ENCODE measurements at places on chromosomes 3 and 15.

DNA sequence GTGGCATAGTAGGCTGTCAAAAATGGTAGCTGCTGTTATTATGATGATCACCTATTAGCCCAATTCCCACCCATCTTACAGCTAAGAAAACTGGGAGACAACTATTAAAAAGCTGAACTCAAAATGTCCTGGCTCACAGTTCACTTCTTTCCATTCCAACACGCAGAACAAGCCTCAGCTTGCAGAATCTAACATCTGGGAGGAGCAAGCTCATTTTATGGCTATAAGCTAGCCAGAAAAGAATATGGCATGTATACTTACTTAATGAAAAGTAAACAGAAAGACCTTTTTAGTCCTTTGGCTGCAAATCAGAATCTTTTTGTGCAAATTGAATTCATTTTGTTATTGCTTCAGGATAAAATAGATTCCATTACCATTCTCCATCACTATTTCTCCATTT lies 34.8 kb upstream of the CFAP20DC start:
- no peak for DNase-seq

- DNase-seq: no peak
These were observed 4.1 kb downstream of the FOXP1 start for GRCh38 chr3:71579326-71579934.

- no peak for DNase-seq
These were observed 1.1 kb upstream of the PLXND1 start for GRCh38 chr3:129607391-129608068.

- DNase-seq: no peak
These were observed 3.0 kb upstream of the COL8A1 start for GRCh38 chr3:99635348-99635747.

DNA sequence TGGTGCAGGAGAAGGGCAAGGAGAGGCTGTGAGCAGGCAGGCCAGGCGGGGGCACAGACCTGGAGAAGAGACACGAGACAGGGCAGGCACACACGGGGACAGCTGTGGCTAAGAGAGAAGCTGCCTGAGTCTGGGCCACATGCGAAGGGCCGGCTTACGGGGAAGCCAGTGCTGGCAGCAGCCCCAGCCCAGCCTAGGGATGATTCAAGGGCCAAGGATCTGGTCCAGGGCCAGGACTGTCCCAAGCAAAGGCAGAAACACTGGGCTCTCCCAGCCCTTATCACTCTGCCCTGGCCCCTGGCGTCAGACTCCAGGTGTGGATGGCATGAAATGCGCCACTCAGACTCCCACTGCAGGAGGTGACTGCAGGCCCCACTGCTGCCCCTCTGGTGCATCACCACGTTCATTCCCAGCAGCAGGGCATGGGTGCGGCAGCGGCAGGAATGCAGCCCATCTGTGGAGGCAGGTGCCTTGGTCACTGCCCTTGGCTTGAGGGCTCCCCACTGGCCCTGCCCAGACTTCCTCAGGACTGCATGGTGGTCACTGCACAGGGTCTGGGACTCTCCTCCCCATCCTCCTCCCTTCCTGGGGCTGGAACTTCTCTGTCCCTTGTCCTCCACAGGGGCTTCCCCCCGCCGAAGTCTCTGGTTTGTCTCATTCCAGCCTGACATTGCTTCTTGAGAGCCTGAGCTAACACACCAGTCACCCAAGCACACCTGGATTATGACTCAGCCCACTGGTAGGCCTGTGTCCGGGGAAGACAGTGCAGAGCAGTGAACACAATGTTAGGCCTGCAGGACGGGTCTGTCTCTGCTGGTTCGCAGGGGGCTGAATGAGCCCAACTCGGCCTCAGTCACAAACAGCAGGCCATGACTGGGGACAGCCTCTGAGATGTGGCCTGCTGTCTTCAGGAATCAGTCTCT lies 69.3 kb downstream of the TBC1D2B start:
- DNase-seq: no peak

GRCh38 chr15:58512522-58512921 lies 80.7 kb downstream of the LIPC start:
- no peak for DNase-seq

DNA sequence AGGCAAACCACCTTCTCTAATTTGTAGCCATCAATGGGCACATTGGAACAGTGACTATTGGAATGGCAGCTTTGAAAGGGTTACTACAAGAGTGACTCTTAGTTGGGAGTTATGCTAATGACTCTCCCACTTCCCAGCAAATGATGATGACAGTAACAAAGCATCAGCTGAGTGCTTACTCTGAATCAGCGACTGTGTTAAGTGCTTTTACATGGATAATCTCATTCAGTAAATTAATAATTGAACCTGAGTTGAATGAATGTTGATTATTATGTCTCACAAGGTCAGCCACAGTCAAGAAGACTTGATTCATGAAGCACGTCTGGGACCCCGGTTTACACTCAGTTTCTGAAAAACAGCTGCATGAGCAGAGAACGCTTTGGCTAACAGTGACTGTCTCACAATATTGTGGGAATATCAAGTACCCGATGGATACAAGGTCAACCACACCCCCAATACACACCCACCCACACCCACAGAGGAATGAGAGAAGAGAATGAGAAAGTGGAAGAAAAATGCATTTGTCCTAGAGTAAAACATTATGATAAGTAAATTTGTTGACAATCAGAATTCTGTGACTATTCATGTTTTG lies 242.0 kb upstream of the FEZF2 start:
- no peak for DNase-seq

DNA sequence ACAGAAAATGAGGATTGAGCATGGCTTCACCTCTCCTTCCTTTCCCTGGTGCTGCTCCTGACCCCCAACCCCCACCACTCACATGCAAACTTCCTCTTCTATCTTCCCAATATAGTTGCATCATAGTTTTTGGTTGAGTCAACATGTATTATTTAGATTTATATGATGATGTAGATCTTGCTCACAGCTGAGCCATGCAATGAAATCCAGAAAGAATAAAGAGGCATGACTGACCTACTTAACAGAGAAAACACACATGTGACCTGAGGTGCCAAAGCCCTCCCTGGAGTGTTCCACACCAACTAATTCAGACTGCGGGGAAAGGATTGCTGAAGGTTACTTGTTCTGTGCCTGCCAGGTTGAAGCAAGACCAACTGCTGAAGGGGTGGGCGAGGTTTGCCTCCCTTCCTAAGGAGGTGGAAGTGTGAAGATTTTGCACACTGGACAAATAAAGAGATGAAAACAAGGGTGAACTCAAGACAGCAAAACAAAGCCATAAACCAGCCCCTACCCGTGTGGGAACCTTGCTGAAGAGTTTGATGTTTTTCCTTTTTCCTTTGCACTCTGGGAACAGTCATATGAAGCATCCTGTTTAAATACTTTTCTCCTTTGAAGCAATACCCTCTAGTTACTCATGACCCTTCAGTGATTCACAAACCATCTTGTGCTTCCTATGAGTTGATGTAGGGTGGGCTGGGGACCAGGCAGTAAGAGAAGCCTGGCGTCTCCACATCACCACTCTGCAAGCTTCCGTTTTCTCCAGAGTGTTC lies 155.2 kb upstream of the UBE2E1 start:
- DNase-seq: no peak

- no peak for DNase-seq
These were observed 23.5 kb downstream of the EXOG start for GRCh38 chr3:38519651-38520050.

GRCh38 chr3:38314764-38315487 lies 31.7 kb upstream of the XYLB start:
- no peak for DNase-seq

DNA sequence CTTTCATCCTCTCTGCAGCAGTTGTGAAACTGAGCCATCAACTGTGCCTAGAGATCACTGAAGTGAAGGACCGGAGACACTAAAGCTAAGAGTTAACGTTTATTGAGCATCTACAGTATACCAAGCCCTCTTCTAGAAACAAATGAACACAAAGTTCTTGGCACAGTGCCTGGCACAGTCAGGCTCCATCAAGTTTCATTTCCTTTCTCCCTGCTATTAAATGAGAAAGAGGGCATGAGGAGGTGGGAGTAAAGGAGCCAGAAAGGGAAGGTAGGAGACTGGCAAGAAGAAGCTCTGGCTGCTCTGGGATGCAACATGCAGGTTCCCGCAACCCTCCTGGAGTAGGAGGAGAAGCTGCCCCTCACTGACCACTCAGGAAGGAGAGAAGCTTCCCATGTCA lies 30.6 kb downstream of the CYP19A1 start:
- no peak for DNase-seq

DNA sequence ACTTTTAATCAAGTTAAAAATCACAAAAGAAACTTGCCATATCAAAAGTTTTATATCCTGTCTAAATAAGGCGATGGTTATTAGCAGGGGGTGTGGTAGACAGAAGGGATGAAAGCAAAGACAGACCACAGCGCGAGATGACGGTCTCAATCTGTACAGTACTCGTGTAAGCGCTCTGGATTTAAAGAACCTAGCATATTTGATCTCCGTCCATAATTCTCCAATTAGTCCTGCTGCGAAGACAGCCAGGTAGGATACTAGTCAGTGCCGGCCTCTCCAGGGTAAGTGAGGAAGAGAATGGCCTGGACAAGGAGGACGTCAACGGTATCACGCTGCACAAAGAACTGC lies 701 bp downstream of the SGO1 start:
- no peak for DNase-seq

DNA sequence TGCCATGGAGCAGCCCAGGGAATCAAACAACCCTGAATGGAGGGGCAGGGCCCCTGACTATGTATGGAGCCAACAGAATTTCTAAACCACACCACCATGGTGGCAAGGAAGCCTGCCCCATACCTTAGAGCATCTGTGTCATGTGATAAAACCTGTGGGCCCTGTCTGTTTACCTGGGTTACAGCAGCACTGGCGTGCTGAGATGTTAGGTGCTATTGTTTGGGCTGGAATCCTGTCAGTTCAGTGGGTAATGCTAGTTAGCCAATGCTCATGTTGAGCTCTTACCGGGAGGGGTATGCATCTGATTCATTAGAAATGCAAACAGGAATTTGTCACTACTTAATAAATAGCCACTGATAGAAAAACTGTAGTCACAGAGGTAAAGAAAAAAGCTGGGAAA lies 63.5 kb upstream of the ETV5 start:
- no peak for DNase-seq

DNA sequence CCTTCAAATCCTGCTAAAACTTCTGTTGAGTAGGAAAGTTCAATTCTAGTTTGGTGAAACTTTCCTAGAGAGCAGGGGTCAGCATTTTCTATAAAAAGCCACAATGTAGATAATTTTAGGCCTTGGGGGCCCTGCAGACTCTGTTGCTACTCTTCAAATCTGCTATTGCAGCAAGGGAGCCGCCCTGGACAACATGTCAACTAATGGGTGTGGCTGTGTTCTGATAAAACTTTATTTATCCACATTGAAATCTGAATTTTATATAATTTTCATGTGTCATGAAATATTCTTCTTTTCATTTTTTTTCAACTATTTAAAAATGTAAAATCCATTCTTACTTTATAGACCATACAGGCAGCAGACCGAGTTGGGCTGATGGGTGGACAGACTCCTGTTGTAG lies 67.4 kb upstream of the SAMMSON start:
- no peak for DNase-seq

GRCh38 chr3:72744330-72744729 lies 103.9 kb downstream of the SHQ1 start:
- no peak for DNase-seq

- DNase-seq: no peak
These were observed 148.0 kb upstream of the STRIT1 start for GRCh38 chr3:155441506-155441905.

GRCh38 chr3:38165722-38166387 lies 518 bp downstream of the OXSR1 start:
- DNase-seq: no peak

GRCh38 chr3:196708467-196708866 lies 3.6 kb downstream of the CEP19 start:
- DNase-seq: no peak

DNA sequence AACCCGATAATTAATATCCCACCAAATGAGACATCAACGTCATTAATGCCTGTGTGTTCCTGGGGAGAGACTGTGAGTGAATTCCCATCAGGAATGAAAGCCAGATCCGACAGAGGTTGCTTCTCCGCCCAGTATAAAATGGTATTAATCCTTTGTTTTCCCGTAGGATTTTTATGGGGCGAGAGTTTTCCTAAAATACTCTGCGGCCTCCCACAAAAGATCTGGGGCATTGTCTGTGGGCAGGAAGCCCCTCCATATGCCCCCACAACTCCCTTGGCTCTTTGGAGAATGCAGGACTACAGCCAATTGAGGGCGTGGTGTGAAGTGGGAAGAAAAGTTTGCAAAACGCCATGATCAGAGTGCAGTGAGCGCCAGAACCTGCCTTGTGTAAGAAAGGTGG lies 26.7 kb downstream of the ZIC4 start:
- no peak for DNase-seq

GRCh38 chr15:34933432-34933975 lies 36.0 kb downstream of the AQR start:
- DNase-seq: no peak

- DNase-seq: no peak
These were observed 25.3 kb downstream of the RAD18 start for GRCh38 chr3:8938021-8938420.

GRCh38 chr3:172334671-172335207 lies 113.5 kb downstream of the GHSR start:
- no peak for DNase-seq

DNA sequence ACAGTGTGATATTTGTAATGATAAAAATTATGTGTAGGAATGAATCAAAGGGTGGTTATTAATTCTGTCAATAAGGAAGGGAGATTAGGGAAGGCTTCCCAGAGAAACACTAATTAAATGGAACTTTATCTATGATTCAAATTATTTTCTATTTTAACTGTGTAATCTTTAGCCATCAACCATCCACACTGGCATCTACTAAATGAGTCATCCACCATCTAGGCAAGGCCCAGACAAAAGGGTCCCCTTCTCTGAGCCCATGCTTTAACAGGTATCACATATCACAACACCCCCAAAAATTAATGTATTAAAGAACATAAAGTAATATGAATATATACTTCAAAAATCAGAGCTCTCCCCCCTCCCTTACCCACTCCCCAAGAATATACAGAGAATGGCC lies 19.9 kb upstream of the TPM1 start:
- no peak for DNase-seq

- no peak for DNase-seq
These were observed 120.8 kb downstream of the RFTN1 start for GRCh38 chr3:16392717-16393116.

DNA sequence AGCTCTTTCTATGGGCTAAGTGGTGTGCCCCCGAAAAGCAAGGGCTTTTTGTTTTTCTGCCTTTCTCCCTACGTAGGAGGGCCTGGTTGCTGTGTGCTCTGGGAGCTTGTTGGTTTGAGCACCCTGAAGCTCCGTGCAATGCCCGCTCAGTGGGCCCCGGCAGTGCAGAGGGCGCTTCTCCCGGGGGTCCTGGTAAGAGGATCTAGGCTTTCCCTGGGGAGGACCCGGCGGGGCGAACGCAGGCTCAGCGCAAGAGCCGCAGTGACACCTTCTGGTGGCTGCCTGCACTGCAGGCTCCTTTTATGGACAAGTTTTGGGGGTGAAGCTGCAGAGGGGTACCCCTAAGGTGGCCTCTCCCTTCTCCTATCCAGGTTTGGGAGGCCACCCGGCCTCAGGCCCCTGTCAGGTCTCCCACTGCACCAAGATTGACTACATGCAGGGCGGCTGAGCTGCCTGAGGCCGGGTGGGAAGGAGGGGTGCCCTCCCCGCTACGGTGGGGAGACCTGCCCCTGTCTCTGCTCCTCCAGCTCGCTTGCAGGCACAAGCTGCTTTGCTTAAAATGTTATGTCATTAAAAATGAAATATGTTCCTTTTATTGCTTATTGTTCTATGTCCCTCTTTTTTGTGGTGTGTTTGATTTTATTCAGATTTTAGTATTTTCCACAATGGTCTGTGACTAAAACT lies 387.9 kb downstream of the GABRG3 start:
- no peak for DNase-seq

- no peak for DNase-seq
These were observed 4.8 kb downstream of the PAQR9 start for GRCh38 chr3:142958707-142959106.

- DNase-seq: no peak
These were observed 11.3 kb downstream of the LDHAL6B start for GRCh38 chr15:59217876-59218498.
